Transverse colon (tissue), 4 donors: ENCODE measurements at places on chromosomes 2 and 18.

GRCh38 chr2:161384864-161385263 is 31.2 kb upstream of the TBR1 start:
- no peak for DNase-seq

DNA sequence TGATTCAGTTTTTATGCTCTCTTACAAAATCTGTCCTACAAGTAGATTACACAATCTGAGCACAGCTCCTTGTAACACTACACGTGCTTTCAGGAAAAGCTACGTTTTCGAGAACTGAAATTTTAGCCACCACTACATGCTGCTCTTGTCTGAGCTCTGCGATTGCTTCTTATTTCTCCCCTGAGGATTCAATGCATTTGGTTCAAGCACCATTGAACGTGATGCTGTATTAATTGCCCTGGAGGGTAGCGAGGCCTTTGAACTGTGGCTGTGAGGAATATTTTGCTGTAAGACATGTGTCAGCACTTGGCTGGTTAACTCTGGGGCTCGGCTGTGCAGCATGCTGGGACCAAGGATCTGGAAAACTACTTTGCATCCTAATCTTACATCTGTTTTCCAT is 405.8 kb downstream of the EPHA4 start:
- no peak for DNase-seq

GRCh38 chr18:23761941-23762340 is 72.7 kb downstream of the LAMA3 start:
- no peak for DNase-seq

DNA sequence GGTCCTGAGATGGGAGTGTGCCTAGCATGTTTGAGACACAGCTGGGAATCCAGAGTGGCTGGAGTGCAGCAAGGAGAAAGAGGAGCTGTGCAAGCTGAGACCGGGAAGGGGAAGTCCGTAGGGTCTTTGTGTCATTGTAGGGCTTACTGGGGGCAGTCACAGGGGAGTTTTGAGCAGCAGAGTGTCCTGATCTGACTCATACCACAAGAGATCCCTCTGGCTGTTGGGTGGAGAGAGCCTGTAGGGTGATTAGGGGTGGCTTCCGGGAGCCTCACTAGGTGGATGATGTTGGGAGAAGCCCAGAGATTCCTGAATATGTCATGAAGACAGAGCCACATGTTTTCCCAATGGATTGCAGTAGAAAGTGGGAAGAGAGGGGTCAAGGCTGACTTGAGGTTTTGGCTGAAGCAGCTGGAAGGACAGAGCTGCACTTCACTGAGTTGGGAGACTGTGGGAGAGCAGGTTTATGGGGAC is 30.9 kb downstream of the FHOD3 start:
- DNase-seq: no peak

DNA sequence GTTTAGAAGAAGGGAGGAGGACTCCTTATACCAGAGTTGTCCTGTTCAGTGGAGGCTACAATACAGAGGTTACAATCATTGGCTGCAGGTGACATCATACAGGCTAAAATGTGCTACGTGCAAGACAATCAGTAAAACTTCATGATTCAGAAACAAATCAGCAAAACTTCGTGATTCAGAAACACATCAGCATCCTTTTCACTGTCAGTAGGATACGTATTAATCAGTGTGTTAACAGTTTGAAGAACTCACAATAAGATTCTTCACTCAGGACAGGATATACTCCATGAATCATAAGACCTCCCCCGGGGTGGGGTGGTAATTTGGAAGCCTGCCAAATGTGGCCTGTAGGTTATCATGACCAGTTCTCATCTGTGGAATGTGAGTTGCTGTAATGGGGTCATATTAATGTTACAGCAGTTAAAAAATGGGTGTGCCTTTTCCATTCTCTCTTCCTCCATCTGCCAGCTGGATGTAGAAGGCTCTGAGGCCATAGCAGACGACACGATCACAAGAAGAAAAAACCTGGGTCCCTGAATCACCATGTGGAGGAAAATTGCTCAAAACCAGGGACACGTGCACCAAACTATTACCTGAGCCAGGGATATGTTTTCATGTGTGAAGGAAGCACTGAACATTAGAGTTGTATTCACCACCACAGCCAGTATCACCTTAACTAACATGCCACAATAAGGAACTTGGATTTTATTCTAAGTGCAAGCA is 134.8 kb upstream of the CREB1 start:
- no peak for DNase-seq

GRCh38 chr2:230178546-230179485 is 41.0 kb downstream of the SP110 start:
- no peak for DNase-seq

- DNase-seq: no peak
Measured at GRCh38 chr2:219507581-219508443, 6.5 kb upstream of the ASIC4 start.
